ENCODE measurements at places on chromosomes 16 and 17. TPM values are rescaled to one million over a fixed set of nuclear protein-coding genes. Genes with fewer than 3 reads are reported as not detected.

The FBXW10 gene
- total RNA-seq: not detected

The DPEP2 gene
- total RNA-seq: 0.08 TPM

The CDH5 gene
- not detected for total RNA-seq

The SHISA9 gene
- total RNA-seq: not detected

The CDIPT gene
- total RNA-seq: 88.4 TPM

The MKS1 gene
- total RNA-seq: 9.0 TPM

The LRRC37A gene
- total RNA-seq: 0.71 TPM

The OR2C1 gene
- not detected for total RNA-seq

DNA sequence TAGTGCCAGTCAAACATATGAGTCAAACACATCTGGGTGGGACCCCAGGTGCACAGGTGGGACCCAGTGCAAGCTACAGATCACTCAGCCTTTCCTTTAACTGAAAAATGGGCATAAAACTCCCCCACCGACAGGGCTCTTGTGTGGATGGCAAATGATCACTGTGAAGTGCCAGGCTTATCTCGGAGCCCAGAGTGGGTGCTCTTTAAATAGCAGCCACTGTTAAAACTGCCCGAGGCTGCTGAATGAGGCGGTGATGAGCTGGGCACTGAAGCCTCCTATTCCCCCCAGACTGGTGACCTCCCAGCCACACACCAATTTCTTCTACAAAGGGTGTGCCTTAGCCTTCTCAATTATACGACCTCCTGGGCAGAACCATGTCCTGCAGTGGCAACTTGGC is 433.8 kb downstream of the SLC39A11 start:
- no peak overlapping the region for H3K27ac ChIP-seq
- no peaks in the 10 kb centered on the region for H3K27me3 ChIP-seq
- no peaks in the 10 kb centered on the region for H3K36me3 ChIP-seq
- DNase-seq: no peak

GRCh38 chr17:73801455-73802100 is 157.3 kb upstream of the SDK2 start:
- H3K4me3 ChIP-seq: no peak overlapping the region
- no peaks in the 10 kb centered on the region for H3K27me3 ChIP-seq
- H3K36me3 ChIP-seq: peaks cover 14% of the 10 kb centered on the region
- no peak overlapping the region for H3K27ac ChIP-seq
- no peak for DNase-seq

DNA sequence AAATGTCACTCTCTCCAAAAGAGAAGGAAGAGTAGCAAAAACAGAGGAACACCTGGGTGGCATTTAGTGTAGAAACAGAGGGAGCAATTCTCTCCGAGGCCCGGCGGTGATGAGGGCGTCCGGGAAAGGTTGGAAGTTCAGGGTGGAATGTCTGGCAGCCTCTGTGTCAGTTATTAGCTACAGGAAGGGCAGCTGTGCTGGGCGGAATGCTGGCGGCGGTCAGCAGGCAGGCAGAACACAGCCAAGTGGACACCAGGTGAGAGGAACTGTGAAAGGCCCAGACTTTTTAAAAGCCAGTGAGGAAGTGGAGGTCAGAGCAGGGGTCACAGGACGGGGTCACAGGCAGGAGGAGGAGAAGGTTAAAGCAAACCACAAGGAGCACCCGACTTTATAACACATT is 238.1 kb downstream of the NTN1 start:
- no peaks in the 10 kb centered on the region for H3K27me3 ChIP-seq
- H3K36me3 ChIP-seq: peaks cover 13% of the 10 kb centered on the region
- peaks cover 14% of the 10 kb centered on the region for H3K4me1 ChIP-seq
- DNase-seq: no peak
- no peak overlapping the region for H3K27ac ChIP-seq

DNA sequence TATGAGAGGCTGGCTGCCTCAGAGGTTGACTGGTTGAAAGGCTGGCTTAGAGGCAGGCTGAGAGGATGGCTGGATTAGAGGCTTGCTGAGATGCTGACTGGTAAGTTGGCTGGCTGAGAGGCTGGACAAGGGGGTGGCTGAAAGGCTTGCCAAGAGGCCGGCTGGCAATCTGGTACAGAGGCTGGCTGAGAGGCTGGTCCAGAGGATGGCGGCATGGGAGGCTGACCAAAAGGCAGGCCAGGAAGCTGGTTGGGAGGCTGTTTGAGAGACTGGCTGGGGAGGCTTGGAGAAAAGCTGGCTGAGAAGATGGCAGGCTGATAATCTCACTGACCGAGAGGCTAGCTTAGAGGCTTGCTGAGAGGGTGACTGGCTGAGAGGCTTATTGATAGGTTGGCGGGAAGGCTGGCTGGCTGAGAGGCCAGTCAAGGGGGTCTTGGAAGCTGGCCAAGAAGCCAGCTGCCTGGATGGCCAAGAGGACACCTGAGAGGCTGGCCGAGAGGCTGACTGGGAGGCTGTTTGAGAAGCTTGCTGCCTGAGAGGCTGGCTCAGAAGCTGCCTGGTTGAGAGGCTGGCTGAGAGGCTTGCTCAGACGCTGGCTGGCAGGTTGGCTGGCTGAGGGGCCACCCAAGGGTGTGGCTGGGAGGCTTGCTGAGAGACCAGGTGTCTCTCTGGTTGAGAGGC is 34.2 kb upstream of the ACSM2B start:
- H3K27ac ChIP-seq: no peak overlapping the region
- no peak for DNase-seq
- peaks cover 20% of the 10 kb centered on the region for H3K36me3 ChIP-seq
- H3K27me3 ChIP-seq: peaks cover 8% of the 10 kb centered on the region
- H3K4me3 ChIP-seq: no peak overlapping the region

DNA sequence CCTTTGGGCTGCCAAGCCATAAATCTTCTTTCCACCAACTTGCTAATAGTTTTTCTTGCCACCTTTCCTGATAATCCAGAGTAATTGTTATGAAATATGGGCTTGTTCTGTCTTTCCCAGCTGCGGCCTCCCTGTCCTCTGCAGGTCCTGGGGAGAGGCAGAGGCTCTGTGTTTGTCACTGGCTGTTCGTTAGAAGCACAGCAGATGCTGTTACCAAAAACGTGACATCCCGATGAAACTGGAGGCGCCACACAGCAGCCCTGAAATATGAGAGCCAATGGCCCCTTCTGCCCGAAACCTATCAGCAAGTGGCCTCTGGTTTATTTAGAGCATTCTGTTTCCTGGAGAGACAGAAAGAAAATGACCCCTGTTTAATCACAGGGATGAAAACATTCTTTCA is 115.1 kb upstream of the ANKFN1 start:
- no peak overlapping the region for H3K27ac ChIP-seq
- no peak for DNase-seq
- no peaks in the 10 kb centered on the region for H3K36me3 ChIP-seq
- no peaks in the 10 kb centered on the region for H3K4me1 ChIP-seq

- no peaks in the 10 kb centered on the region for H3K27me3 ChIP-seq
- peak overlapping the region; percentile 65 for H3K27ac ChIP-seq
- H3K36me3 ChIP-seq: no peaks in the 10 kb centered on the region
- H3K4me1 ChIP-seq: peaks cover 25% of the 10 kb centered on the region
Observed at GRCh38 chr17:76414334-76415295, 30.2 kb downstream of the SPHK1 start.

DNA sequence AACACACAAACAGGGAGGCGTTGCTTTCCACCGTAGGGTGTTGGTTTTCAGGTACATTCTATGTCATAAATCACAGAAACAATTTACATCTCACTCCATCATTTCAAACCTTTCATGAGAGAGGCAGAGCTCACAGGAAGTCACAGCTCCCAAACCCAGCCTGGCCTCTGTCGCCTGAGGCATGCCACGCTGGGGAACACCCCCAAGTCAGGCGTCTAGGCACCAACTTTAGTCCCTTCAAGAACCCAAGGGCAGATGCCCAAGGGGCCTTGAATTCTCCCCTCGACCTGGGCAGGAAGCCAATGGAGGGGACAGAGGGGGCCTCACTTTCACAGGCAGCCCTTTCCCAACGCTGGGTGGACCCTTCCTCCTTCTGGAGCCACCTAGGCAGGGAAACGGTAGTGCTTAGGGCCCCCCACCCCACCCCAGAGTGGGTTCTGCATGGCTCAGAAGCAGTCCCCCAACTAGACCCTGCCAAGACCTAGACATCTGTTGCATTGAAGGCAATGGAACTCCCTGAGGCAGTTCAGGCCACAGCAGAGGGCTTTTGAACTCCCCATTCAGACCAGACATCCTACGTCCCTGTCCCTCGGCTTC is 10.6 kb downstream of the TBX4 start:
- no peak overlapping the region for H3K27ac ChIP-seq
- peak overlapping the region; percentile 41 for H3K4me3 ChIP-seq
- peaks cover 16% of the 10 kb centered on the region for H3K4me1 ChIP-seq
- H3K36me3 ChIP-seq: peaks cover 11% of the 10 kb centered on the region
- no peak for DNase-seq

DNA sequence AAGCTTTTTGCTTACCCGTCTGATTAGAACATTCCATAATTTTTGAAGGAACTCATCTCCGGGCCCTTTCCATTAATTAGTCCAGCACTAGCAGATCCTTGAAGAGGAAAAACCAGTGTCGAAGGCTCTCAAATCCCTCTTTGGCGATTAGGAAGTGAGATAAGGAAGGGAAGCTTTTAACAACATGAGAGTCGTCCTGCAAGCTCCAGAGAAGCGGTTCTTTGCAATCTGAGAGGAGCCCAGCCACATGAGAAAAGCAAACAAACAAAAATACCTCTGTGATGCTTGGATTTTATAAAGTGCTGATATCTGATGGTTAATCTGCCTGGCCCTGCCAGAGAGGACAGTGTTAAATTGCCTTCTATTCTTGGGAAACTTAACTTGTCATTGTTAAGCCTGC is 339.8 kb upstream of the SALL1 start:
- H3K27me3 ChIP-seq: peaks cover 5% of the 10 kb centered on the region
- no peaks in the 10 kb centered on the region for H3K4me1 ChIP-seq
- DNase-seq: no peak
- H3K4me3 ChIP-seq: no peak overlapping the region
- no peak overlapping the region for H3K27ac ChIP-seq
- no peaks in the 10 kb centered on the region for H3K36me3 ChIP-seq

- peaks cover 24% of the 10 kb centered on the region for H3K36me3 ChIP-seq
- H3K27me3 ChIP-seq: peaks cover 5% of the 10 kb centered on the region
- peak overlapping the region; percentile 78 for H3K27ac ChIP-seq
- peak overlapping the region; percentile 89 for H3K4me3 ChIP-seq
Observed at GRCh38 chr16:54934481-54935265, 4.0 kb downstream of the IRX5 start.

- no peaks in the 10 kb centered on the region for H3K27me3 ChIP-seq
- no peak overlapping the region for H3K27ac ChIP-seq
- no peaks in the 10 kb centered on the region for H3K36me3 ChIP-seq
- H3K4me1 ChIP-seq: no peaks in the 10 kb centered on the region
- no peak for DNase-seq
Observed at GRCh38 chr16:6725634-6726331, 606.9 kb upstream of the RBFOX1 start.

- no peak overlapping the region for H3K27ac ChIP-seq
- no peak overlapping the region for H3K4me3 ChIP-seq
- no peaks in the 10 kb centered on the region for H3K36me3 ChIP-seq
- peaks cover 12% of the 10 kb centered on the region for H3K27me3 ChIP-seq
- no peak for DNase-seq
Observed at GRCh38 chr17:11932337-11932898, 64.9 kb downstream of the ZNF18 start.

- no peak overlapping the region for H3K27ac ChIP-seq
- no peak for DNase-seq
Observed at GRCh38 chr16:70582280-70582978, 58.8 kb downstream of the SF3B3 start.

DNA sequence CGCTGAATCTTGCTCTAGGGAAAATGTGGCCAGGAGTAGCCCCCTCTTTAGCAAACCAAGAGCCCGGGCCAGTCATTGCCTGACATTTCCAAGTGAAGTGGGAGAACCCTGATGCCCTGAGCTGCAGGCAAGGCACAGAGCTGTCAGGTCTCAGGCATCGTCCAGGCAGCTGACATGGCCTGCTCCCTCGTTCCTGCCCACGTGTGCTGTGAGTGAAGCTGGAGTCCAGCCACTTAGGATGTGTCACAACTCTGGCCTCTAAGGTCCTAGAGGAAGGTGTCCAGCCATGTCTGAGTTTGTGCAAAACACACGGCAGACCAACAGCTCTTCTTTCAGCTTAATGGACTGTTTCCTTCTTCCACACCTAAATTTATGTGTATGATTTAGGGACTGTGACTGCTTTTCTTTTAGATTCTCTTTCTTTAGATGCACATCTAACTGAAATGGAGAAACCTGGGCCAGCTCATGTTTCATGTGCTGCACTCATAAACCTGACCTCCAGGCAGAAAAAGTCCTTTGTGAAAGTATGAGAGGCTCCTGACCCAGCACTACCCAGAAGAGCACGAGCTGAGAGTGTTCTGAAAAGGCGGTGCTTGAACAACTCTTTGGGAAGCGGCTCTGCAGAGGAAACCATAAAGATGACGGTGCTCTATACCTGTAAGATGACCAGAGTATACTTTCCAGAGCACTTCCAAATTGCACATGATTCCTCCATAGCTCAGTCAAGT is 14.8 kb upstream of the LIMD2 start:
- DNase-seq: peak; percentile 28
- peak overlapping the region; percentile 13 for H3K27ac ChIP-seq
- H3K4me1 ChIP-seq: peaks cover 16% of the 10 kb centered on the region
- no peak overlapping the region for H3K4me3 ChIP-seq
- peaks cover 12% of the 10 kb centered on the region for H3K36me3 ChIP-seq

GRCh38 chr17:55911186-55911585 is 160.3 kb downstream of the PCTP start:
- no peaks in the 10 kb centered on the region for H3K36me3 ChIP-seq
- no peak overlapping the region for H3K27ac ChIP-seq
- no peaks in the 10 kb centered on the region for H3K27me3 ChIP-seq
- H3K4me3 ChIP-seq: no peak overlapping the region

- H3K4me1 ChIP-seq: no peaks in the 10 kb centered on the region
- peaks cover 4% of the 10 kb centered on the region for H3K36me3 ChIP-seq
- no peak for DNase-seq
- H3K4me3 ChIP-seq: no peak overlapping the region
Observed at GRCh38 chr16:896261-897199, 74.3 kb downstream of the LMF1 start.

DNA sequence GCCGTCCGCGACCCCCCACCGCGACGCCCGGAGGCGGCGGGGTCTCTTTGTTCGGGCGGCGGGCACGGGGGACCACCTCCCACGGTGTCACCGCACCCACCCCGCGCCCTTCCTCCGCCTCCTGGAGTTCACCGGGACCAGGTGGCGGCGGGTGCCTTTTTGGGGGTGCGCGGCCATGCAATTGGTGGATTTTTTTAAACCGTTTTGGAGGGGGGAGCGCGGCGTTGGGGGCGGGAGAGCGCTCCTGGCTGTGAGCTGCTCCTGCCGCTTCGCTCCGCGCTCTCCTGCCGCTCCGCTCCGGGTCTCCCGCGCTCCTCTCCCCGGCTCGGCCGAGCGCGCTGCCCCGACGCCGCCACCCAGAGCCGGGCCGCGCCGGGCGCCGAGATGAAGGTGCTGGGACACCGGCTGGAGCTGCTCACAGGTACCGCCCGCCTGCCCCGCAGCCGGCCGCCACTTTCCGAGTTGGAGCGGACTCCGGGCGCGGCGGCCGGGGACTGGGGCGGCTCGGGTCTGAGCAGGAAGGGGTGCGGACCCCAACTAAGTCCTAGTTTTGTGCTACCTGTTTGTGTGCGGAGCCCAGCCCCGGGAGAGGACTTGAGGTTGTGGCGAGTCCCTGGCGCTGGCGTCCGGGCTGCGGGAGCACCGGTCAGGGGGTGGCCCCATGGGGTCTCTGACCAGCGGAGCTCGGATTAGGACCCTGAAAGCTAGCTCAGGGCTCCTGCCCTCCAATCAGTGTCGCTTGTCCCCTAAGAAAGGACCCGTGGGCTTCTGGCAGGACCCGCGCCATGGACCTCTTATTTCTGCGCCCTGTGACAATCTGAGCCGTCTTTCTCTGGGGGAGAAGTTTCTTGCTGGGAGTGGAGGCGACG is 35.7 kb upstream of the NDRG4 start:
- no peaks in the 10 kb centered on the region for H3K36me3 ChIP-seq
- H3K27ac ChIP-seq: no peak overlapping the region
- peaks cover 55% of the 10 kb centered on the region for H3K27me3 ChIP-seq
- H3K4me3 ChIP-seq: 0 out of 2 replicates have a peak overlapping the region, but pooled peaks have one; percentile 16
- peaks cover 4% of the 10 kb centered on the region for H3K4me1 ChIP-seq
